HL-60 (cell line): ENCODE measurements at places on chromosomes 3 and 15.
A peak's percentile ranks its signal among the peaks of the same experiment; 100 is the strongest.

- DNase-seq: no peak
Measured at GRCh38 chr3:148641722-148642121, 56.0 kb upstream of the AGTR1 start.

GRCh38 chr3:14225421-14225820 is 46.8 kb downstream of the LSM3 start:
- peak; percentile 39 for DNase-seq

DNA sequence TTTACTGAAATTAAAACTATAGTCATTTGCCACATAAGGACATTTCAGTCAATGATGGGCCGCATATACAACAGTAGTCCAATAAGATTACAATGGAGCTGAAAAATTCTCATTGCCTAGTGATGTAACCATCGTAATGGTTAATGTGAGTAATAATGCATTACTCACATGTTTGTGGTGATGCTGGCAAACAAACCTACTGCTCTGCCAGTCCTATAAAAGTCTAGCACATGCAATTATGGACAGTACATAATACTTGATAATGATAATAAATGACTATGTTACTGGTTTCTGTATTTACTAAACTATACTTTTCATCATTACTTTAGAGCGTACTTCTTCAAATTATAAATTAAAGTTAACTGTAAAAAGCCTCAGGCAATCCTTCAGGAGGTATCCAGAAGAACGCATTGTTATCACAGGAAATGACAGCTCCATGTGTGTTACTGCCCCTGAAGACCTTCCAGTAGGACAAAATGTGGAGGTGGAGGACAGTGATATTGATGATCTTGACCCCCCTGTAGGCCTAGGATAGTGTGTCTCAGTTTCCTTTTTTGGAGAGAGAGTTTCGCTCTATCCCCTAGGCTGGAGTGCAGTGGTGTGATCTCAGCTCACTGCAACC is 102.7 kb downstream of the ATP1B3 start:
- no peak for DNase-seq

- DNase-seq: no peak
Measured at GRCh38 chr15:77096541-77096940, 25.6 kb upstream of the TSPAN3 start.

- DNase-seq: no peak
Measured at GRCh38 chr15:35090104-35090807, 5.2 kb upstream of the NANOGP8 start.

- no peak for DNase-seq
Measured at GRCh38 chr3:53089511-53089910, 40.7 kb downstream of the RFT1 start.

GRCh38 chr3:64684715-64685261 is 3.0 kb downstream of the ADAMTS9 start:
- no peak for DNase-seq

DNA sequence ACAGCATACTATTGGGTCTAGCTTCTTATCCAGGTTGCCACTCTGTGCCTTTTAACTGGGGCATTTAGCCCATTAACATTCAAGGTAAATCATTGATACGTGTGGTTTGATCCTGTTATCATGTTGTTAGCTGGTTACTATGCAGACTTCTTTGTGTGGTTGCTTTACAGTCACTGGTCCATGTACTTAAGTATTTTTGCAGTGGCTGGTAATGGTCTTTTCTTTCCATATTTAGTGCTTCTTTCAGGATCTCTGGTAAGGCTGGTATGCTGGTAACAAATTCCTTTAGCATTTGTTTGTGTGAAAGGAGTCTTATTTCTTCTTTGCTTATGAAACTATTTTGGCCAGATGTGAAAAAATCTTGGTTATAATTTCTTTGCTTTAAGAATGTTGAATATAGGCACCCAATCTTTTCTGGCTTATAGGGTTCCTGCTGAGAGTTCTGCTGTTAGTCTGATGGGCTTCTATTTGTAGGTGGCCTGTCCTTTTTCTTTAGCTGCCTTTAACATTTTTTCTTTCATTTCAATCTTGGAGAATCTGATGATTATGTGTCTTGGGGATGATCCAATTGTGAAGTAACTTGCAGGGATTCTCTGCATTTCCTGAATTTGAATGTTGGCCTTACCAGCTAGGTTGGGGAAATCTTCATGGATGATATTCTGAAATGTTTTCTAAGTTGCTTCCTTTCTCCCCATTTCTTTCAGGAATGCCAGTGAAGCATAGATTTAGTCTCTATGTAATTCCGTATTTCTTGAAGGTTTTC is 39.3 kb downstream of the CCR1 start:
- DNase-seq: no peak

DNA sequence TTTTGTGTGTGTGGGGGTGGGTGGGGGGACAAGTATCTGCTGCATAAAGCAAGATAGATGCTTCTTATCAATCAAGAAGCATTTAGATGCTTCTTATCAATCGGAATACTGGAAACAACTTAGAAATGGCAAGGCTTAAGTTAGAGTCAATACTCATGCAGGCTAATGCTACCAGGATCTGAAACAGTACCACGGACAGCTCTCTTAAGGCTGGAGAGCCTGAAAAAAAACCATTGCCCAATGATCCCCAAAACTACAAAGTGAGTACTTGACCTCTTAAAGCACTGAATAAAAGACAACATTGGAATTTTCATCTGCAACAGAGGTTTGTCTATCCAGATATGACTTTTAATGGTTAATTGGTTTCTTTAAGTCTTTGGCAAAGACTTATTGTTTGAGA is 262.3 kb downstream of the GAP43 start:
- no peak for DNase-seq

GRCh38 chr15:74334127-74334526 is 33.3 kb downstream of the CYP11A1 start:
- no peak for DNase-seq

GRCh38 chr15:99511866-99512661 is 53.7 kb upstream of the MEF2A start:
- no peak for DNase-seq

DNA sequence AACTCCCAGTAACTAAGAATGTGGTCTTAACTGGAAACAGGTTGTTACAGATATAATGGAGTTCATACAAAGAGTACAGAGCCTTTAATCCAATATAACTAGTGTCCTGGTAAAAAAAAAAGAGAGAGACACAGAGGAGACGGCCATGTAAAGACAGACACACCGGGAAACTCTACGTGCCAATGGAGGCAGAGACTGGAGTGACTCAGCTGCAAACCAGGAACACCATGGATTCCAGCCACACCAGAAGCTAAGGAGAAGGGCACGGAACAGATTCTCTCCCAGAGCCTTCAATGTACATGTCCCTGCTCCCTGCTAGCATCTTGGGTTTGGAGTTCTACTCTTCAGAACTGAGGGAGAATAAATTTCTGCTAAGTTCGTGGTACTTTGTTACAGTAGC is 4.5 kb downstream of the RNF168 start:
- DNase-seq: no peak

DNA sequence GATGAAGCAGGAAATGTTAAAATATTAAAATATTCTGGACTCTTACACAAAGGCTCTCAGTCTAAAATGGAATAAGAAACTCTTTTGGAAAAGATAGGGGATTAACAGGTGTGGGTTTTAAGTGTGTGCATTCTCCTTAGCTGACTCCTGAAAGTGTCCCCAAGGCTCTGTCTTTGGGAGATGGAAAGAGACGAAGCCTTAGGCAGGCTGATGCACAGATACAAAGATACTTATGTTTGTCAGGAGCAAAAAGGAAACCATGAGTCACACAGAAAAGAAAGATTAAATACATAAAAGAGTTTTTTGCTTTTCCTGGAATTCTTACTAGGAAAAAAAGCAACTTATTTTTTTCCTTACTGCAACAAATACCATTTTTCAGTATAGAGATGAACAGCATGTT is 23.8 kb upstream of the ABI3BP start:
- DNase-seq: no peak

DNA sequence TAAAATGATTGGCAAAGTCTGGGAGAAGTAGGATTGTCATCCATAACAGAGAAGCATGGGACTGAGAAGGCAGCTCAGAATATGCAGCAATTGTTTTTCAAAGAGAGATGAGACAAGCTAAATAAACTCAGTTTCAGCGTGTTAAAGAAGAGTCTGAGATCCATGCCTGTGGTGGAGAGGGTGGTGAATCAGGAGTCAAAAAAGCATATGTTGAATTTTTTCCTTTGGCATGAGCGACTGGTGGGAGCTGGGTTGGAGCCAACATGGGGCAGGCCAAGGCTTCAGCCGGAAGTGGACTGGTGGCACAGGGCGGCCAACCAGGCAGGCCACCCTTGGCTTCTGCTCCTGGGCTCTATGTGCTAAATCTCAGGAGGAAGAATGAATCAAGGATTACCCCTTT is 102.0 kb downstream of the SST start:
- no peak for DNase-seq

DNA sequence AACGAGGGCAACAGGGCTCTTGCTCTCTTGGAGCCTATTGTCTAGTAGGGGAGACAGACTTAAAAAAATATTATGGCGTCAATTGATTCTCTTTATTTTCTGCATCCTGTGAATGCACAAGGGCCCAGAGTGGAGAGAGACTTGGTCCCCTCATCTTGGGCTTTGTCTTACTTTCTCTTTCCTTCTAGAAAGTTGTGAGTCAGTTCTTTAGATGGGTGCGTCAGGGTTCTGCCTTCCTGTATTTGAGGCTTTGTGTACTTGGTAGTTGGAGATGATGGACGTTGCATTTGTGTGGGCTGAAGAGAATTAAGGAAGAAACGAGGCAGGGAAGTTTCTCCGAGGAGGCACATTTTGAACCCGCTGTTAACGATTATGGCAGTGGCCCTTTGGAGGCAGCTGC is 52.9 kb downstream of the CACNA1D start:
- DNase-seq: no peak

GRCh38 chr3:191762323-191762960 is 301.5 kb downstream of the PYDC2 start:
- no peak for DNase-seq

DNA sequence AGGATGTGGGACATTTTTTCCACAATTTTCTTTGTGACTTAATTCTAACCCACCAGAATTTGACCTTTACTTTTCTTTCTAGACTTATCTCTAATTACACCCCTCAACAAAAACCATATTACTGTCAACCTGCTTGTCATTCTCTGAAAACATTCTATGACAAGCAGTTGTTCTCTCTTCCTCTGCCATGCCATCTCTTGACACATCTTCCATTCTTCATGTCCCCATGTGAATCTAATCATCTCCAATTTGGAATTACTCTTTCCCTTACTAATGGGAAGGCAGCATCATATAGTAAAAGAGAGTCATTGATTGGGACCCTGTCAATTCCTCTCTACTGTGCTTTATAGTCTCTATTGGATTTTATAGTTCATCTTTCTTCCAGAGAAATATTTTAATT is 61.3 kb upstream of the P2RY1 start:
- DNase-seq: no peak

DNA sequence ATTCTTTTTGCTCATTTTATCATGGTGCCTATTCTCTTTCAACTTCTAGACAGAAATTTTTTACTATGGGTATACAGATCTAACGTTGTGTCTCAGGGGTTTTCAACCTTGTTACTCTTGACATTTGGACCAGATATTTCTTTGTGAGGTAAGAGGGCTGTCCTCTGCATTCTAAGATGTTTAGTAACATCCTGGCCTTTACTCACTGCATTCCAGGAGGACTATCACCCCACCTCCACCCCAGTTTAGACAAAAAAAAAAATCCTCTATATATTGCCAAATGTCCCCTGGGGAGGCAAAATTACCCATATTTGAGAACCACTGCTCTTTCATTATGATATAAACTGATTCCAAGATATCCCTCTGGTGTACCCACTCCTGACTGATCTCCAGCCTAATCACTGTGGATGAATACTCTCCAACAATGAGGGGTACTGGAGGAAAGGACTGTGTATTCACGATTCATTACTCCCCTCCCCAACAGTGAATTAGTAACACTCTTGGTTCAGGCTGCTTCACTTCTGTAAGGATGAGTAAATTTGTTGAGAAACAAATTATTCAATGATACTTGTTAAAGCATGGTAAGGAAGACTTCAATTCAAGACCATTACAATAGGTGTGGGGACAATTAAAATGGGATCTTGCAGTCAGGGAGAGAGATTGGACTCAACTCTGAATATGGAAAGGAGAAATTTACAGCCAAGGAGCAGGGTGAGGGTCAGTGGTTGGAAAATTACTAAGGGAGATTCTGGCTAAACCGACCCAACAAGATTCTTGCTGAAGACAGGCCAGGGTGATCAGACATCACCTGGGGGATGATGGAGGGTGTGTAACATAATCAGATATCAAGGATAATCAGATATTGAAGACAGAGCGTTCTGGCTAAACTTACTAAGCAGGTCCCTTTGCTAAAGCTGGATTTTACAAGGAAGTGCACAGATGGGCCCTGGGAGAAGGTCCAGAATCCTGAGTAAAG is 123.8 kb upstream of the DAZL start:
- no peak for DNase-seq

DNA sequence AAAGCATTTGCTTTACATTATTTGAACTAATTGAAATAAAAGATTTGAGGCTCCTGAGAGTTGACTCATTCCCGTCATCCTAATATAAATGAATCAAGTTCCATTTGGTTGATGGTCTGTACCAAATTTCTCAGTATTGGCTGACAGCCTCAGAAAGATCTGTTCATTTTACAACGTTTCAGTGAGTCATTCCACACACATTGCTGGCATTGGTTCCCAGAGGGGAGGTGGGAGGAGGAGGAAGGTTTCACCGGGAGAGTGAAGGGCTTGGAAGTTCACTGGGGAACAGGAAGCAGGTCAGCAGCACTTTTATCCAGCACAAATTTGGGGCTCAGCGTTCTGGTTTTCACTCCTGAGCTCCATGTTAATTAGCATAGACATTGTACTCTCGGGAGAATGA is 176.7 kb upstream of the CADPS start:
- no peak for DNase-seq

GRCh38 chr3:151445273-151446001 is 15.4 kb downstream of the IGSF10 start:
- DNase-seq: peak; percentile 83

DNA sequence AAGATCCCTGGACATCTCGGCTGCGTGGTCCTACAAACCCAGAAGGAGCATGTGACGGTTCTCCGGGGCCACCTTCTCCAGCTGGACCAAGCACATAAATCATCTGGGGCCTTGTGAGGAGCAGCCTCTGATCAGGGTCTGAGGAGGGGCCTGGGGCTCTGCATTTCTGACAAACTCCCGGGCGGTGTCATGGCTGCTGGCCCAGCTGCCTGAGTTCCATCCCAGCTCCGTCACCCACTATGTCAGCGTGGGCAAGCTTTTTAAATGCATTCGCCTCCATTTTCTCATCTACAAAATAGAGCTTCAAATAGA is 126.3 kb upstream of the MEF2A start:
- no peak for DNase-seq

- no peak for DNase-seq
Measured at GRCh38 chr3:5187920-5188418, 462 bp downstream of the EDEM1 start.

GRCh38 chr15:98532063-98532462 is 116.3 kb upstream of the IGF1R start:
- DNase-seq: no peak

- no peak for DNase-seq
Measured at GRCh38 chr3:195181741-195182469, 89.1 kb downstream of the XXYLT1 start.

DNA sequence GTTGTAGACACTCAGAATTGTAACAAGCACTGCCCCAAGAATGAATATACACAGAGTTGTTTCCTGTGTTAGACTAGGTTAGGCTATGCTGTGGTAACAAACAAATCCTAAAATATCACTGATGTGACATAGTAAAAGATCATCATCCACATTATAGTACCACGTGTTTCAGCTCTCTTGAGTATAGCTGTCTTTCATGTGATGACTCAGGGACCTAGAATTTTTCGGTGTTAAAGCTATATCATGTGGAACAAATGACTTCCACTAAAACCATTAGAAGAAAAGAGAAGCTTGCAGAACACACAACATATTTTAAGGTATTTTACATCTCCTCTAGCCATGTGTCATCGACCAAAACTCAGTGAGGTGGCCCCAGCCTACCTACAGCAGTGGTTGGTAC is 307.9 kb upstream of the RBMS3 start:
- no peak for DNase-seq
